ENCODE measurements at places on chromosomes 16 and 17. TPM values are rescaled to one million over a fixed set of nuclear protein-coding genes. Genes with fewer than 3 reads are reported as not detected.

GRCh38 chr16:78599271-78599670, 499.8 kb downstream of the WWOX start:
- no peak for DNase-seq

- no peak for DNase-seq
These were observed 6.3 kb upstream of the CBX4 start for GRCh38 chr17:79845601-79845949.

DNA sequence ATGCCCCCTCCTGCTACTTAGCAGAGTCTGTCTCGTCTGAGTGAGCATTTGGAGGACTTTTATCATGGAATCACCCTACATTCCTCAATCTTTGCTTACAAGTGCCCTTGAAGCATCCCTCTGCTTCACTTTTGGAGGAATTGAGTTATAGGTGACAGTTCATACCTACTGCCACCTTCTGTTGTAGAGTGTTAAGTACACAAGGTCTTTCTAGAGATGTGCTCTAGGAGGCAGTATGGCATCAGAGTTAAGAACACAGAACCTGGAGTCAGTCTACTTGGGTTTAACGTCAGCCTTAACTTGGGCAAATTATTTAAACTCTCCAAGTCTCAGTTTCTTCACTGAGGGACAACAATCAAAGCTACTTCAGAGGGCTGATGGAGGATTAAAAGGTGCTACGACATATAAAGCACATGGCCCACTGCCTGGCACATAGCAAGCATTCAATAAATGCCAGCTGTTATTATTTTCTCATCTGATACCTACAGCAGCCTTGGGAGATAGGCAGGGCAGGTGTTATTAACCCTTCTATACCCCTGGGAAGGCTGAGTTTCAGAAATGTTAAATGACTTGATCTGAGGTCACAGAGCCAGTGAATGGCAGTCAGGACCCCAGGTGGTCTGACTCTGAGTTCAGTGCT, 62.2 kb downstream of the UTP18 start:
- DNase-seq = no peak

DNA sequence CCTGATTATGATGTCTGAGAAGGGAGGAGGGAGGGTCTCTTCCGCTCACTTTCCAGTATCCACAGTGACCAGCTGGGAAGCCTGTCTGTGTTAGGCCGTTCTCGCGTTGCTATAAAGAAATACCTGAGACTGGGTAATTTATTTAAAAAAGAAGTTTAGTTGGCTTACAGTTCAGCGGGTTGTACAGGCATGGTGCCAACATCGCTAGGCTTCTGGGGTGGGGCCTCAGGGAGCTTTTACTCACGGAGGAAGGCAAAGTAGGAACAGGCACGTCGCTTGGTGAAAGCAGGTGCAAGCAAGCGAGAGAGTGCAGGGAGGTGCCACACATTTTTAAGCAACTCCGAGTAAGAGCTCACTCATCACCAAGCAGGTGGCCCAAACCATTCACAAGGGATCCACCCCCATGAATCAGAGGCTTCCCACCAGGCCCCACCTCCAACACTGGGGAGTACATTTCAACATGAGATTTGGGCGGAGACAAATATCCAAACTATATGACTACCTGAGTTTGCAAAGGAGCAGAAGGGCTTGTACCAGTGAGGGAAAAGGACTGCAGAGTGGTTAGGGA, 137.5 kb downstream of the CCDC182 start:
- peak; percentile 69 for DNase-seq

DNA sequence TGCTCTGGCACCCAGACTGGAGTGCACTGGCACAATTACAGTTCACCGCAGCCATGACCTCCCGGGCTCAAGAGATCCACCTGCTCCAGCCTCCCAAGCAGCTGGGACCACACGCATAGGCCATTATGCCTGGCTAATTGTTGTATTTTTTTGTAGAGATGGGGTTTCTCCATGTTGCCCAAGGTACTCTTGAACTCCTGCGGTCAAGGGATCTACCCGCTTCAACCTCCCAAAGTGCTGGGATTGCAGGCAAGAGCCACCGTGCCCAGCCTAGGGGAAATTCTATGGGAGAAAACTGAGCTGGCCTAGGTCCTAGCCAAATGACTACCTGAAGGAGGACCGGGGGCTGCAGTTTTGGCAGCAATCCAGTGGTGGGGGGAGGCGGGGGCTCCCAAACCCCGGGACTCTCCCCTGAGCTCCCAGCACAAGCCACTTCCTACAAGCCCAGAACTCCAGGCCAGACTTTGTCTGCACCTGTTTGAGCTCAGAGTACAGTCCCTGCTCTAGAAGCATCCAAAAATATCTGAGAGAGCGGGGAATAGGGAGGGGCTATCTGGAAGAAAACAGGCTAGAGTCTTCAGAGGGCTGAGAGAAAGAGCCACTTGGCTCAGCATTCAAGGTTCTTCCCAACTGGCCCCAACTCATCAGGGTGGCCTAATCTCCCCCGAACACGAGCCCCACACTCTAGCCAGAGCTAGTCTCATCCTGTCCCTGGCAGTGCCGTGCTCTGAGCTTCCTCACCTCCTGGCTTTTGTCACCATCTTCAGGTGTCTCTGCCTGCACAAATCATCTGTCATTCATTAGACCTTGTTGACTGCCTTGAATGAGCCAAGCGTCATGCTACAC, 9.1 kb downstream of the SRL start:
- DNase-seq = no peak

Gene CCL11
- total RNA-seq = not detected

Gene KRT24
- total RNA-seq = not detected

Gene TP53TG3B
- not detected for total RNA-seq

Gene PLK1
- 81.6 TPM for total RNA-seq

Measured in activated CD4-positive, alpha-beta memory T cell treated with anti-CD3 and anti-CD28 coated beads for 36 hours (primary cell).